ENCODE measurements at places on chromosomes 5 and 9.

GRCh38 chr5:77015938-77016569 is 14.2 kb upstream of the AGGF1 start:
- DNase-seq, result no peak

DNA sequence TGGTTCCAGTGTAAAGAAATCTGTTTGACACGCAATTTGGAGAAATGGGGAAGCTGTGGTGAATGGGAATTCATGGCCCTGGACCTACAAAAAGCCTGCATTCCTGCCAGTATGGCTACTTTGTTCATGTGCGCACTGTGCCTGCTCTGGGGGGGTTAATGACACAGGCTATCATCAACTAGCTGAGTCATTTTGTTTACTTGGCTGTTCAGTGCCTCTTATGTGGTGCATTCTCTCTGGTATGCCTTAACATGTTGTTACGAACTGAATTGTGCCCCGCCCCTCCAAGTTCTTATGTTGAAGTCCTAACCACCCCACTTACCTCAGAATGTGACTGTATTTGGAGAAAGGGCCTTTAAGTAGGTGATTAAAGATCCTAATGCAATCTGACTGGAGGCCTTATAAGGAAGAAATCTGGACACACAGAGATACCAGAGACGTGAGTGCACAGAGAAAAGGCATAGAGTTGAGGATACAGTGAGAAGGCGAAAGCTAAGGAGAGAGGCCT is 20.4 kb upstream of the UBAP1 start:
- DNase-seq, result no peak

DNA sequence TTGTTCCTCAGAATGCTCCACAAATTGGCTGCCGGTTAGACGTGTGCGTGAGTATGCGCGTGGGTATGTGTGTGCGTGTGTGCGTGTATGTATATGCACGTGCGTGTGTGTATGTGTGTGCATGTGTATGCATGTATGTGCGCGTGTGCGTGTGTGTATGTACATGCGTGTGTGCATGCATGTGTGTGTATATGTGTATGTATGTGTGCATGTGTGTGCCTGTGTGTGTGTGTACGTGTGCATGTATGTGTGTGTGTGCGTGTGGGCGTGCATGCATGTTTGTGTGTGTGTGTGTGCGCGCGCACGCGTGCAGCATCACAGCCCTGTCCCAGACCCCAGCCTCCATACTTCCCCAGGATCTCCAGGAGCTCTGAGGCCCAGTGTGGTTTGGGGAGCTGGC is 183.1 kb upstream of the IER5L start:
- DNase-seq, result no peak

DNA sequence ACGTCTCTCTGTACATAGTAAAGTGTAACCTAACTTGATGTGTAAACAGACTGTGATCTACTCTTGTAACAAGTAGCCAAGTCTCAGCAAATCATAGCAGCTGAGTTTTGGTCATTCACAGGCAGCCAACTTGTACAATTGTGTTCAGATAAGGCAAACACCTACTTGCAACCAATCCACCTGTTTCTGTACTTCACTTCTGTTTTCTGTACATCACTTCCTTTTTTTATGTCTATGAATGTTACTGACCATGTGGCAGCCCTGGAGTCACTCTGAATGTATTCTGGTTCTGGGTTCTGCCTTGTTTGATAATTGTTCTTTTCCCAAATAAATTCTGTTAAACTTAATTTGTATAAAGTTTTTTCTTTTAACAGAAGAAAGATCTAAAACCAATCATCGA is 26.0 kb downstream of the RLN2 start:
- no peak for DNase-seq

DNA sequence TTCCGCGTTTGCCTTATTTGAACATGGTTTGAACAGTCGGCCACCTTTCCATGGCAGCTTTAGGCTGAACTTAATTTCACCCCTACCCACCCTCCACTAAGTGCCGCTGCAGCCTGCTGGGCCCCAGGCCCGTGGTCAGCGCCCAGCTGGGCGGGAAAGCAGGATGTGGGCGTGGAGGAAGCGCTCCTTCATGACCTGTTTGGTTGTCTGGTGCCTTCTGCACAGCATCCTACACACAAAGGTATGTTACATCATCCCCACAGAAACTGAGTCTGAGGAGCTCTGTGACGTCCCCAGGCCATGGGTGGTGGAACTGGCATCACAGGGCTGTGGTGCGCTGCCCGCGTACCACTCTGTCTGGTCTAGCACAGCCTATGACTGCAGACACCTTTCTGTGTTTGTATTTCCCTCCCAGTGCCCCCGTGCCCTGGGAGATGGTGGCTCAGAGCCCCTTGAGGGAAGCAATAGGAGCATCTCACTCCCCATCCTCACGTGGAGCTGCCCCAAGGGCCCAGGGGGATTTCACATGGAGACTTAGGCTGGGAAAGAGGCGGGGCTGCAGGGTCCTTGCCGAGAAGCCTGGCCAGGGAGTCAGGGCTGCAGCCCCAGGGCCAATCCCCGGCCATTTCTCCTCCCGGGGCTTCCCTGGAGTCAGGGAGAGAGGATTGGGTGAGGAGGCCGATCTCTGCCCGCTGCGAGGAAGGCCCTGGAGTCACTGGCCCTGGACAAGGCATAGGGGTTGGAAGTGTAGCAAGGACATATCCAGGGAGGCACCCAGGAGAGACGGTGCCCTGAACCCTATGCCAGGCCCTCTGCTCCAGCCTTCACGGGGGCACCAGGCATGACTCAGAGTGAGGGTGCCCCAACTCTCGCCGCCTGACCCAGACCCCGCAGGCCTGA is 37.5 kb upstream of the SUSD3 start:
- no peak for DNase-seq

- no peak for DNase-seq
Observed at GRCh38 chr9:77512876-77513275, 135.2 kb downstream of the GNA14 start.

DNA sequence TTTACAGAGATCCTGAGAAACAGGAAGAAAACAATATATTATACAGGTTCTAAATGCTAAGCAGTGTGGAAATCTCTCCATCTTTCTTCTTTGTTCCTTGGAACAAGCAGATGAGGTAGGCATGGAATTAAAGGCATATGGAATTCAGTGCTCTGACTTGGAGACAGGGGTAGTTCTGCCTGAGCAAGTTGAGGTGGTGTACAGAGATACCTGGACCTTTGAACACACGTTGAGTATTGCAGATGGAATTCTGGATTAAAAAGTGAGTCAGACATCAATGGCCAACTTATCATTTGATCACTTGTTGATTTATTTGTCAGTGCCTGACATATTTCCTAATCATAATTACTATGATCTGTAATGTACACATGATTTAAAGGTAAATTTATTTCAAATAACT is 293.9 kb upstream of the IRX4 start:
- DNase-seq, result no peak

DNA sequence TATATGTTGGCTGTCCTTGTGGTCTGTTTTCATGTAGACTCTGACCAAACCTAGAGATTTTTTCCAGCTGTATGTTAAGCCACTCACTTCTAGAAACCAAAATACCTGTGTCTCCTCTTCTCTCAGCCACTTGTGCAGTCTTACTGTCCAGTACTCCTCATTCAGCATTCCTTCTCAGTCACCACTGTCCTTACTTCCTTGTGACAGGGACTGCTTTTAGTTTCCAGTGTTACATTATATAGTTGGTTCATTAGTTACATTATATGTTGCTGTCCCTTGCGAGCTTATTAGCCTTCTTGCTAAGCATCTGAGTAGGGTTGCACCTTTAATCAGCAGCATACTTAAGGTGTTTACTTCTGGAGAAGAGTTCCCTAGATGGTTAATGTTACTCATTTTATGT is 4.3 kb downstream of the ATP6V1G1 start:
- no peak for DNase-seq

Measured in stimulated activated CD4-positive, alpha-beta T cell treated with anti-CD3 and anti-CD28 coated beads, Interleukin-12 subunit alpha, Interleukin-12 subunit beta, amount 100 ng/mL, for 24 hours (primary cell).